Amygdala (tissue), 56 donors: ENCODE measurements at places on chromosomes 3 and 15.

GRCh38 chr3:109337393-109337792 is at the start of gene DPPA4:
Gene DPPA4 (minus strand): TSS chr3:109337546. CDS start chr3:109337517, 29 bp downstream.
- DNase-seq: no peak

DNA sequence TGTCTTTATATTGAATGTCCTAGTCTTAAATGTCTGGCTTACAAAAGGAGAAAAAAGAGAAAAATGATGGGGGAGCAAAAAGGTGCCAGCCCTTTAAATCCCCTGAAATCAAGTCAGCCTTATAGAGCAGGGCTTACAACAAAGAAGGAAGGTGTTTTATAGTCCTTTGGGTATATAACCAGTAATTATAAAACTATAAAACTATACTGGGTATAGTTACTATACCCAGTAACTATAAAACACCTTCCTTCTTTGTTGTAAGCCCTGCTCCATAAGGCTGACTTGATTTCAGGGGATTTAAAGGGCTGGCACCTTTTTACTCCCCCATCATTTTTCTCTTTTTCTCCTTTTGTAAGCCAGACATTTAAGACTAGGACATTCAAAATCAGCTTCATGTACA is 598.0 kb upstream of the SEMA6D start:
- no peak for DNase-seq

- DNase-seq: no peak
These were observed 17.7 kb upstream of the GK5 start for GRCh38 chr3:142243134-142243533.

GRCh38 chr15:100940767-100941379 is 21.7 kb downstream of the LRRK1 start:
- DNase-seq: no peak

GRCh38 chr3:64265646-64266045 is 40.4 kb upstream of the PRICKLE2 start:
- no peak for DNase-seq
